ENCODE measurements at places on chromosomes 3 and 15.

GRCh38 chr3:191120447-191121298, 78.4 kb upstream of the OSTN start:
- DNase-seq, result no peak

DNA sequence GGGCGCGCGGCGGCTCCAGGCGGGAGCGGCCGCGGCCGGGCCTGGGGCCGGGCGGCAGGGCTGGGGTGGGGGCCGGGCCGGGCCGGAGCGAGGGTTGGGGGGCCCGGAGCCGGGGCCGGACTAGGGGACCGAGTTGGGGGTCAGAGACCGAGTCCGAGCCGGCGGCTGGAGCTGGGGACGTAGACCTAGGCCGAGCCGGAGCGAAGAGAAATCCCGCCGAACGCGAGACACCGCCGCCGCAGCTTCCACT, 37.3 kb downstream of the HMCES start:
- no peak for DNase-seq

DNA sequence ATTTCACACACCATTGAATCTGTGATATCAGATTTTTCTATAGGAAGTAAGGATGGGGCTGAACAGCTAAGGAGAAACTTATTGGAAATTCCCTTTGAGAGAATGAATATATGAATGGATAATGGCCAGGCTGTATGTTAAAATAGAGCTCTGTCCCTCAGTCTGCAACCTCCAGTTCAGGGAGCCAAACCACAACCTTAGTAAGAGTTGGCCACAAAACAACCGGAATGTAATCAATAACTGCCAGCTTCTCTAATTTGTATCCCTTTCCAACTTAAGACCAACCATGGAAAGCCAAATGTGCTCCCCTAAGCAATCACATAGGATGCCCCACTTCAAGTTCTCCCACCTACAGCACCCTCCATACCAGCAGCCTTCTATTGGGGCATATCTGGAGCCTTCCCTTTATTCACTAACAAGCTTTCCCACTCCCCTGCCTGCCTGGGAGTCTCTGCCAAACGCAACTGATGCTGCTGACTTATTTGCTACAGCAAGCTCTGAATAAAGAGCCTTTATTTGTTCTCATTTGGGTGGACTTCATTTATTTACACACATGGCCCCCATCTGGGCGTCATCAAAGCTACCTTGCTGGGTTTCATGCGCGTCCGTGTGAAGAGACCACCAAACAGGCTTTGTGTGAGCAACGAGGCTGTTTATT, 75.4 kb upstream of the LARS2 start:
- DNase-seq, result no peak

DNA sequence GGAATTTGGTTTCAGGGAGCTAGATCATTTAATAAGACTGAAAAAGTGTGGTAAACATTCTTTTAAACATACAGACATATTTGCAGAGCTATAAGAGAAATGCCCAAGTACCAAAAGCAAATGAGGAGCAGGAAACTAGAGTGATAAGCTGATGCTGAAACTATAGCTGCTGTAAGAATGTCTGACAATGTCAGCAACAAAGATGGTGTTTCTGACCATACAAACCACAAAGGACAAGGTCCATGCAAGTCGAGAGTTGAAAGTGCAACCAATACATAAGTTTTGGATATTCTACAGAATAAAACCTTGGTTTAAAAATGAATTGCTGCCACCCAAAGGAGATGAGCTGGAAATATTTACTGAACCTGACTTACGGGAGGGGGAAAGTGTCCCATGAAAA, 610.2 kb downstream of the TBL1XR1 start:
- DNase-seq, result no peak

DNA sequence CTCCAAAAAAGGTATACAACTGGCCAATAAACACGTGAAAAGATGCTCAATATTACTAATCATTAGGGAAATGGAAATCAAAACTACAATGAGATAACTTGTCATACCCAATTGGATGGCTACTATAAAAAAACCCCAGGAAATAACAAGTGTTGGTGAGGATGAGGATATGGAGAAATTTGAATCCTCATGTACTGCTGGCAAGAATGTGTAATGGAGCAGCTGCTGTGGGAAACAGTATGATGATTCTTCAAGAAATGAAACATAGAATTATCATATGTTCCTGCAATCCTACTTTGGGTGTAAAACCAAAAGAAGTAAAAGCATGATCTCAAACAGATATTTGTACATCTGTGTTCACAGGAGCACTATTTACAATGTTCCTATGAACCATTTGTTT, 67.4 kb downstream of the RPLP1 start:
- DNase-seq, result no peak

- no peak for DNase-seq
Measured at GRCh38 chr3:114799816-114800215, 347.3 kb downstream of the ZBTB20 start.

DNA sequence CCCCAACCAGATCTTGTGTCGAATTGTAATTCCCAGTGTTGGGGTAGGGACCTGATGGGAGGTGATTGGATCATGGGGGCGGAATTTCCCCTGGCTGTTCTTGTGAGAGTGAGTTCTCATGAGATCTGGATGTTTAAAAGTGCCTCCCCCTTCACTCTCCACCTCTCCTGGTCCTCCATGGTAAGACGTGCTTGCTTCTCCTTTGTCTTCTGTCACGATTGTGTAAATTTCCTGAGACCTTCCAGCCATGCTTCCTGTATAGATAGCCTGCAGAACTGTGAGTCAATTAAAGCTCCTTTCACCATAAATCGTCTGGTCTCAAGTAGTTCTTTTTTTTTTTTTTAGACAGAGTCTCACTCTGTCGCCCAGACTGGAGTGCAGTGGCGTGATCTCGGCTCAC, 42.3 kb downstream of the NR1D2 start:
- DNase-seq, result no peak

DNA sequence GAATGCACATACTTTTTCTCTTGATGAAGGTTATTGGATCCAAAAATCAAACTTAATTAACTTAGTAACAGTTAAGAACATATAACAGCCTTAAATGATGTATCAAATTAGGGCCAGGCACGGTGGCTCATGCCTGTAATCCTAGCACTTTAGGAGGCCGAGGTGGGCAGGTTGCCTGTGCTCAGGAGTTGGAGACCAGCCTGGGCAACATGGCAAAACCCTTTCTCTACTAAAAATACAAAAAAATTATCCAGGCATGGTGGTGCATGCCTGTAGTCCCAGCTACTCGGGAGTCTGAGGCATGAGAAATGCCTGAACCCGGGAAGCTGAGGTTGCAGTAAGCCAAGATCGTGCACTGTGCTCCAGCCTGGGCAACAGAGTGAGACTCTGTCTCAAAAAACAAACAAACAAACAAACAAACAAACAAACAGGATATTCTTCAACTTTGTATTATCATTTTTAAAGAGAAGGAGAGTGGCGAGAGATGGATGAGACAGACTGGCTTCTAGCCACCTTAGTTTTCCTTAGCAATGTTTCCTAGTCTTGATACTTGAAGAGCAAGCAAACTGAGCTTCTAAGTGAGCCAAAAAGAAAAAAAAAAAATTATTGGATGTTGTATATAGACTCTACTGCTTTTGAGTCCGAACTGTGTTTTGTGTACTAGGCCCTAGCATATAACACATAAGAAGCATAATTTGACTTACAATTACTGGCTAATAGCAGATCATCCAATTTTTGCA, 13.8 kb downstream of the SPRED1 start:
- no peak for DNase-seq

DNA sequence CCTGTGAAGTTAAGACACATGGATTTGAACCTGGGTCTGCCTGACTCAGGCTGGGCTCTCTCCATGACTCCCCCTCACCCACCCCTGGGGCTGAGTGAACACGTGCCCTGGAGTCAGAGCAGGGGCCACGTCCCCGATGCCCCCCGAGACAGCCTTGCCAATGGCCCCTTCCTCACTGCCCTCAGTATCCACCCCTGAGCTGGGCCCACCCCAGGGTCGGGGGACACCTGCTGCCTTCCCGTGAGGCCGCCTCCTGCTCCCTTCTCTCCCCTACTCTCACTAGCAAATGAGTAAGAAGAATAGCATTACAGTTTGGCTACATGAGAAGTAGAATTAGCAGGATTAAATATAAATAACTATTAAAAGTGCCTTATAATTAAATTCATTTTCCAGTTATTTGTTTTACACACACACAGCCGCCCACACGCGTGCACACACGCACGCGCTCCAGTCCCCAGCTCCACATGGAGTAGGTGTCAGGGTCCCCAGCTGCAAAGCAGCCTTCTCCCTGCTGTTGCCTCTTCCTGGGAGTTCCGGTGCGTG, 117.4 kb upstream of the LINGO1 start:
- no peak for DNase-seq

- DNase-seq, result peak; percentile 29
Measured at GRCh38 chr15:85318048-85318731, 62.2 kb upstream of the AKAP13 start.

DNA sequence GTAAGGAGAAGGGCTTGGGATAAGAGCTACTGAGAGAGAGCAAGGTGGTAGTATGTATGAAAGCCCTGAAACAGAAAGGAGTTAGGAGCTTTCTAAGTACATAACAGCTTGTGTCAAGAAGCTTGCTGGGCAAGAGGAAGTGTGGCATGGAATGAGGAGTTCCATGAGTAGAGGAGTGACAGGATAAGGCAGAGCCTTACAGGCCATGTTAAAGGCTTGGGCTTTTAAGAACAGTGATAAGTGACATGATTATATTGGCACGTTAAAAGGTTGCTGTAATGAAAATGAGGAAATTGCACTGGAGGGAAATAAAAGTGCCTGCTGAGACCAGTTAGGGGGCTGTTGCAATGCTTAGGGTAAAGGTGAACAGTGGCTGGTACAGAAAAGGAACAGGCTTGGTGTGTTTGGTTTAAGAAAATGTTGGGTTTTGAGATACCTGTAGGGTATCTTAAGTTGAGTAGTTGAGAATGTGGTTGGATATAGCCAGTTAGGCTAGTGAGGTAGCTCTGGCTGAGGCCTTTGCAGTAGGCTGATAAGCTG, 49.0 kb downstream of the MEF2A start:
- DNase-seq, result no peak

DNA sequence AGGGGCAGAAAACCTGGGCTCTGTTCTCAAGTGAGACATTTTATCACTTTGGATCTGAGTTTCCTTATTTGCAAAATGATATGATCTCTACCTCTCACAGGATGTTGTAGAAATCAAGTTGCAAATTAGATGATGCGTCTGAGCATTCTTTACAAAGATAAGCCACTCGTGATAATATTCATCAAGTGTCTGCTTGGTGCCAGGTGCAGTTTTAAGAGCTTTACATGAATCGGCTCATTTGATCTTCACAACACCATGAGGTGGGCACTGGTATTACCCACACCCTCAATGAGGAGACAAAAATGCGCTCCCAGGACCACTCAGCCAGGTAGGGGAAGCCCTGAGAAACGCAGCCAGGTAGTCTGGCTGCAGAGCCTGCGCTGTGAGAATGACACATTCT, 59.1 kb upstream of the CA12 start:
- DNase-seq, result no peak

- no peak for DNase-seq
Measured at GRCh38 chr3:71599416-71599815, 15.9 kb upstream of the FOXP1 start.
